ENCODE measurements at places on chromosomes 4 and X.

GRCh38 chr4:164648151-164648848 is 105.6 kb upstream of the SMIM31 start:
- no peak for DNase-seq

GRCh38 chrX:136467303-136467702 is 20.4 kb upstream of the BRS3 start:
- DNase-seq: no peak

GRCh38 chr4:156798438-156798837 is 173.2 kb downstream of the PDGFC start:
- DNase-seq: no peak

DNA sequence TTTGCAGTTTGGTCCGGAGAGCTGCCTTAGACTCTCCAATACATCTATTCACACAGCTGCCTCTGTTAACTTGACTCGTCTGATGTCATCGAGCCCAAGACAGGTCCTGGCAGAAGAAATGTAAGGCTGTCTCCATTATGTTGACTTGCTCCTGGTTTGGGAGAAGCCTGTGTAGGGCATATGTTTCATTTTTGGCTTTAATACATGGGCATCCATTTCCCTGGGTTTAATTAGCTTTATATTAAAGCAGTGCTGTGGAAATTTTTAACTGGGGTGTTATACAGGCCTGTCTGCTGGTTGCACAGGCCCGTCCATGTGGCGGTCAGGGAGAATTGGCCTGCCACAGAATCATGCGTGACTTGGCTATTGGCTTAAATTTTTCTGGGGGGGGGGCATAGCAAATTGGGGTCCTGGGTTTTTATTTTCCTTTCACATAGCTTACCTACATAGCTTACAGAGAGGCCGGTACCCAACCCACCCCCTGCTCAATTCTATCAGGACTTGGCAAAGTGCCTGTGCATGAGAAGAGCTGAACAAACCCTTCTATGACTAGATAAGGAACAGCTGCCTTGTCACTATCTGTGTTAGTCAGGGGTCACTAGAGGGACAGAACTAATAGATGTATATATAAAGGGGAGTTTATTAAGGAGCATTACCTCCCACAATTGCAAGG is 123.5 kb upstream of the WDR1 start:
- no peak for DNase-seq

DNA sequence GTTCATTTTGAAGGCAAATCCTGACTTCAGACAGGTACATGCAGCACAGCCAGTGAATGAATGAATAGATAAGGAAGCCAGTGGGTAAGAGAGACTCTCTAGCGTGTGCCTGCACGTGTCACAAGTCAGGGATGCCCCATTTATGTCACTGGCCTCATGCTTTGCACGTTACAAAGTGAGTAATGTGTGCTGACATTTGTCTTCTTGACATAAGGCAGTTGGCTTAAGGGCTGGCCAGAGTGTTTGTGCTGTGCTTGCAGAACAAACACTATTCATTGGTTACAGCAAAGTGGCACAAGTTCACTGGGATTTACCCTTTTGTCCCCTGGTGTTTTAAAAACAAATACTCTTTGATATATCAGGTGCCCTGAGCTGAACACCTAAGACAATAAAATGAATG is 55.9 kb downstream of the CRMP1 start:
- DNase-seq: no peak

- no peak for DNase-seq
Observed at GRCh38 chr4:16018841-16019240, 55.9 kb upstream of the FGFBP2 start.

- no peak for DNase-seq
Observed at GRCh38 chr4:154160519-154161301, 330.9 kb downstream of the DCHS2 start.

GRCh38 chr4:169440446-169440845 is 169.7 kb upstream of the SH3RF1 start:
- DNase-seq: no peak

DNA sequence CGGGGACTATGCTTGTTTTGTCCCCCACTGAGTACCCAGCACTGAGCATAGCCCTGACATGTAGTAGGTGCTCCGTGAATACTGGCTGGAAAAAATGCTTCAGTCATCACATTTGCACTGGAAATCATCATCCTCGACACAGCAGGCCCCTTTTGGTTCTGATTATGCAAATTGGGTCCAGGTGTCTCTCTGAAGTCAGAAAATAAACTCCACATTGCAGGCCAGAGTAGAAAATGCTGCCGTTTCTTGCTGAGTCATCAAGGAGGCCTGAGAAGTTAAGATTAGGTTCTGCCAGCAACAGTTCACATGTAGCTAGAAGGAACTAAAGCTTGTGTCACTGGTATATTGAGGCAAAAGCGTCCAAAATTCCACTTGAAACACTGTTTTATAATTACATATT is 15.0 kb upstream of the STK32B start:
- no peak for DNase-seq

DNA sequence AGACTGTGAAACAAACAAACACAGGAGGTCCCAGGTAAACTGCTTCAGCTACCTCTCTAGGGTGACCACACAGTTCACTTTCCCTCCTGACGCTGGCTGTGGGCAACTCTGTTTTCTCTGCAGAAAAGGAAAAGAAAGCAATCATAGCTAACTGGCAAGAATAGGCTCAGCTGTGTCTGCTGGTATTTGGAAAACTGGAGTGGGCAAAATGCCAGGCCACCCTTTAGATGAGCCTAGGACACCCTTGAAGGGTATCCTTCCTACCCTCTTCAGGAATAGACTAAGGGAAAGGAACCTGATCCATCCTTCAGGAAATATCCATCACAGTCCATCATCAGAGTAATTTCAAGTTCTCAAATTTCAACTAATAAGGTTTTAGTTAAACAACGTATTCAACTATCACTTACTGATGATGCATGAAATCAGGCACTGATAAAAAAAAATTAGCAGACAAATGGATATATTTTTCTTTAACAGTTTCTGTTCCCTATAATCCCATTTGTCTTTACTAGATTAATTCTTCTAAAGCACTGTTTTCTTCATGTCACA is 60.9 kb downstream of the CAMK2D start:
- no peak for DNase-seq

DNA sequence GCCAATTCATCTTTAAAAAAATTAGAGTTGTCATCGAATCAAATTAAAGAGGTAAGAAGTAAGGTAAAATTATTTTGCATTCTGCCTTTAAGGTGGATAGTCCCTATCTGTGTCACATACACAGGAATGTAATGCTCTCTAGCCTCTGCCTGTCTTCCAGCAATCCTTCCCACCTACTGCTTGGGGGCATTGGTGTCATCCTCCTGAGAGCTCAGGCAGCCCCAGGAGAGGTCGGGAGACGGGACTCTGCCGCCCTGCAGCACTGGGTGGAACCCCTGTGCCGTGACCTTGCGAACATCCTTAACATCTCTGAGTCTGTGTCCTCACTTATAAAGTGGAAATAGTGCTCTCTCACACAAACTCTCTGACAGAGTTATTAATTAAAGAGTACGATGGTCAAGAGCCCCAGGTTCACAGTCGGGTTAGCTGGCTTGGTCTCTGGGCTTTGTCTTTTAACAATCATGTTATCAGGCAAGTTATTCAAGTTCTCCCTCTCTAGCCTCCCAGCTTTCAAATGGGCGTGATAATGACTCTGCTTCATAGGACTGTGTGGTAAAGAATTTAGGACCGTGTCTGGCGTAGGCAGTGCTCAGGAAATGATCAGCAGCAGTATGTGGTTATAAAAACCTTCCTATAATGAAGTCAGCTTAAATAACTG is 10.2 kb downstream of the TLR3 start:
- no peak for DNase-seq

- no peak for DNase-seq
Observed at GRCh38 chr4:189128341-189128740, 812.3 kb upstream of the FRG1 start.

DNA sequence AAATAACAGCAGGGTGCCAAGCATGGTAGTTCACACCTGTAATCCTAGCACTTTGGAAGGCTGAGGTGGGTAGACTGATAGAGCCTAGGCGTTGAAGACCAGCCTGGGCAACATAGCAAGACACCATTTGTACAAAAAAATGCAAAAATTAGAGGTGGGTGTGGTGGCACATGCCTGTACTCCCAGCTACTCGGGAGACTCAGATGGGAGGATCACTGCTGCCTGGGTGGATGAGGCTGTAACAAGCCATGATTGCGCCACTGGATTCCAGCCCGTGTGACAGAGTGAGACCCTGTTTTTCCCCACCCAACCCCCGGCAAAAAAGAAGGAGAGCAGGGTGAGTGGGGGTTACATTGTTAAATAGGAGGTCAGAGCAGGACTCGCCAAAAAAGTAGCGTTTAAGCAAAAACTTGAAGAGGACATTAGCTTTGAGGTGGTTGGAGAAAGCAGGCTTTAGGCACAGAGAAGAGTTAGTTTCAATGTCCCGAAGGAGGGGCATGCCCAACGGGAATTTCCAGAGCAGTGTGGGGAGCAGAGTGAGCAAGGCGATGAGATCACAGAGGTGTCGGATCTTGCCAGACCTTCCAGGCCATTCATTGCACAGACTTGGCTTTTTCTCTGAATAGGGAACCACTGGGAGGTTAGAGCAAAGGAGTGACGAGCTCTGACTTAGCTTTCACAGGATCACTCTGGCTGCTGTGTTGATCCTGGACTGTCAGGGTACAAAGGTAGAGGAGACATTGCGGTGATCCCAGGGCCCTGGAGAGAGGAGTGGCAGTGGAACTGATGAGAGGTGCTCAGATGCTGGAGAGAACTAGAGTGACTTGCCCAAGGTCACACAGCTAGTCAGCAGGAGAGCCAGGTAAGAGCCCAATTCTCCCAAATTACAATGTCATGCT is 70.6 kb downstream of the TRAPPC11 start:
- no peak for DNase-seq

GRCh38 chrX:71017396-71017939 is 50.7 kb downstream of the SNX12 start:
- no peak for DNase-seq

DNA sequence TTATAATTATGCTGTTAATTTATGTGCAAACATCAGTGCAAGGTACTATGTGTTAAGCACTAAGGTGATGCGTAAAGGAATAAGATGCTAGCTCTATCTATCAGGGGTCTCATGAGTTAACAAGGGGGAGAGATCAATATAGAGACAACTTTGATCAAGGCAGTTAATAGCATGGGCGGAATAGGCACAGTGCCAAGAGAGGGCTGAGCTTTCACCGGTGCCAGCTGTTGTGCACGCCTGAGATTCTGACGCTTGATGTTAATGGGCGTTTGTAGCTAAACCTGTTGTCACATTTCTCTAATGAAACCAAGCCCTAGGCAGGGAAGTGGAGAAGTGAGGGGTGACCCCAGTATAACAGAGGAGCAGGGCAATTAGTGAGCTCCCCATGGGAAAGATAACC is 86.0 kb upstream of the NMU start:
- no peak for DNase-seq

GRCh38 chr4:104930298-104930697 is 216.4 kb upstream of the TET2 start:
- no peak for DNase-seq

GRCh38 chrX:73446831-73447230 is at the start of gene CDX4:
Gene CDX4 (plus strand): TSS chrX:73447053. CDS start chrX:73447254, 201 bp downstream.
- no peak for DNase-seq

- DNase-seq: no peak
Observed at GRCh38 chrX:129678614-129679195, 23.9 kb upstream of the APLN start.

DNA sequence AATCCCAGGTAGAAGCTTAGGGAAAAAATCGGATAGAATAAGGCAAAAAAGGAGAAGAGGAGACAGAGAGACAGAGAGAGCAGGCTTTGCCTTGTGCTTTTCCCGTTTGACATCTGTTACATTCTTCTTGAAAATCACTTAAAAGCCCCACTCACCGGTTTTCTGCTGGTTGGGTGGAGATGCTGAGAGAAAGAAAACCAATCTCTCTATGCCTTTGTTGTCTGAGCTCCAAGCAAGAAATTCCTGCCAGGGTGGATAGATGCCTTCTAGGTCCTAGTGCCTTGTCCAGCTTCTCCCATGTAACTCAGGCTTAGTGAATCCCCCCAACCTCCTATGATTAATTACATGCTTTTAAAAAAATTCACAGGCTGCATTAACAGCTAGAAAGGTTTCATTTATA is at the start of gene DCX:
TSS of gene DCX (minus strand) at position 210 of the 400 bp plus-strand sequence. CDS start 1,794 bp downstream, outside the sequence.
- DNase-seq: no peak

DNA sequence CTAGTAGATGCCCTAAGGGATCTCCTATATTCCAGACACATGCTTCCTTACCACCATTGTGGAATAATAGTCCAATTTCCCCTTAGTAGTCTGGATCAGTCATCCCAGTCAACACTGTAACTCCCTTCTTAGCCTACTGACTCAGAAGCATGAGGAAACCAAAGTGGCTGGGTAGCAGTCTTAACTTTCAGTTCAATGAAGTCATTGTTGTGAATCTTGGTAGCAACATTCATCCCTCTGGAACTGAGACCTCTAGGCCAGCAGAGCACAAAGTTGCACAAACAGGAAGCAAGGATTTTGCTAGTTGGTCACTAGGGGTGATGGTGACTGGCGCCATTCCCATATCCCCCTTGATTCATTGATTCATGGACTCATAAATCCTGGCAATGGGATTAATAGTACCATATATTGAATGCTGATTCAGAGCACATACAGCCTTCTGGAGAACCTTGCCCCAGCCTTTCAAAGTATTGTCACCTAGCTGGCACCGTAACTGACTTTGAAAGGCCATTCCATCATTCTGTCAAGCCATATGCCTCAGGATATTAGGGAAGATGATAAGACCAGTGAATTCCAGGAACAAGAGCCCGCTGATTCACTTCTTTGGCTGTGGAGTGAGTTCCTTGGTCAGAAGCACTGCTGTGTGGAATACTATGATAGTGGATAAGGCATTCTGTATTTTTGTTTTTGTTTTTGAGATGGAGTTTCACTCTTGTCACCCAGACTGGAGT is 19.7 kb upstream of the GPAT3 start:
- DNase-seq: no peak

- DNase-seq: no peak
Observed at GRCh38 chr4:86431543-86432116, 71.8 kb upstream of the MAPK10 start.

DNA sequence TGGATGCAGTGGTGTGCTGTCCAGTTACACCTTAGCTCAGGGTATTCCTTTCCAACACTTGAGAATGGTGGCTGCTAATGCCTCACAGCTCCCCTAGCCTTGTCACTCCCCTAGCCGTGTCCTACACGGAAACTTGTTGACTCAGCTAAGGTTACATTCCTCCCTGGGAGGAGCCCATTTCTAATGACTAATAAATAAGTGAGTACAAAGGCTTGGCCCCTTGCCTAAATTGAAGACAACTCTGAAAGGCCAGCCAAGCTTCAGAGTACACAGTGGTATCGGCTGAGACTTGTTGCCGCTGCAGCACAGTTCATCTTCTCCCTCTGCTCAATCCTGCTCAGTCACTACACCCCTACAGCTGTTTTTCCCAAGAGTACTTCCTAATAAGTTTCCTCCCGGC is 21.2 kb upstream of the SLC25A31 start:
- no peak for DNase-seq

GRCh38 chr4:118981839-118982381 is 93.3 kb downstream of the SYNPO2 start:
- peak; percentile 30 for DNase-seq

GRCh38 chr4:189838821-189839497 is 101.7 kb upstream of the FRG1 start:
- DNase-seq: no peak

GRCh38 chrX:13386092-13386491 is 66.2 kb upstream of the ATXN3L start:
- no peak for DNase-seq
